ENCODE measurements at places on chromosomes 3 and 15.

DNA sequence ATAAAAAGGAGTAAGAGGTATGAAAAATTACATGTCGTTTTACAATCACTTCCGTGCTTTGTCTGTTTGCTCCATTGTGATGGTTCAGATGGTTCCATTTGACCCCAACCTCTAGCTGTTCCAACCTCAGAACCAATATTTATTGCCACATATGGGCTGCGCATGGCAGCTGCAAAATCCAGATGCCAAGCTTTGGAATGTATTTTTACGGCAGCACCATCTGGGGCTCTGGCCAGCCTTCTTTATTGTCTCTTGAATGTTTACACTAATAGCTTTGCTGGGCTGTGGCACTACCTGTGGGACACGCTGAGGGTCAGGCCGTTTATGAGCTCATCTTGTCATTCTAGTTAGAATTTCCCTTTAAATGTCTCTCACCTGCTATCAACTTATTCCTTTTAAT, 219.8 kb downstream of the ROBO2 start:
- no peak for DNase-seq

DNA sequence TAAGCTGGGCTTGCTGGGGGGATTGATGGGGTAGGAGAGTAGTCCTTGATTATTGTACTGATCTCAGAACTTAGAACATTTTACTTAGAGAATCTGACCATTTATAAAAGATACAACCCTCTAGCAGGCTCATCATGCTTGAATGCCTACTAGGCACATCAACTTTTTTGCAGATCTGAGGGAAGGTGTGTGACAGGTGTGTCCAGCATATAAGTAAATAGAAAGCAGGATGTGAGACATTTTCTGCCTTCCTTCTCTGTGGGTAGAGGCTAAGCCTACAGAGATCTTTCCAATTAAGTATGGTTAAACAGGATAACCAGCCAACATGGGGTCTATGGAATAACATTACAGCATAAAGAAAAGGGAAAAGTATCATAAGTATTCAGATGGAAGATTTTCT, 159.1 kb downstream of the AKAP13 start:
- no peak for DNase-seq

DNA sequence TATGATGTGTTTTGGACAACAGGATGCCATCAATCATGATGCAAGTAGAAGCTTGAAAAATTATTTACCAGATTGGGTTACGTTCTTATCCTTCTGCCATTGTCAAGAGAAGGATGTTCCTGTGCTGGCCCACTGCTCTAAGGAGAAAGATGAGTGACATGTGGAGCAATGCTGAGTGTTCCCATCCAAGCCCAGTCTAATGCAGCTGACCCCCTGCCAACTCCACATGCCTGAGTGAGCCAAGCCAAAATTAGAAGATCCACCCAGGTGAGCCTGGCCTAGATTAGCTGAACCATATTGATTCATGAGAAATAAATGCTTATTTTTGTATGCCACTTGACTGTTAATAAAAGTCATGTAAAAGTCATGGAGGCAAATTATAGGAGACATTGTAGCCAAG, 446.5 kb downstream of the CNTN3 start:
- DNase-seq: no peak

DNA sequence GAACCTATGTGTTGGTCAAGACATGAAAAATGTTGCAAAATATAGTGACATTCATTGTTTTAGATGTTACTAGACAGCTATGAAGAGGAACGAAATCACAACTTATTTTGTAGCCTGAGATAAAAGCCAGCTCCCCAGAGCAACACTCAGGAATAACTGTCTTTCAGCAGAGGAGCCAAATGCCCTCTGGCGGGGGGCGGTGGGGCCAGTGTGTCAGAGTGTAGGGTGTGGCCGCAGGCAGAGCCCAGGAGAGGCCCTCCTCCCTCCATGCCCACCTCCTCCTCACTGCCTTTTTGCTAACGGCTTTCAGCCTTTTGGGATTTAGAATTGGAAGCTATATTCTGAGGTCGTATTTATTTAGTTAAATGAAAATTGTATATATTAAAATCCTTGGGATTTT, 16.9 kb downstream of the APOD start:
- DNase-seq: no peak

DNA sequence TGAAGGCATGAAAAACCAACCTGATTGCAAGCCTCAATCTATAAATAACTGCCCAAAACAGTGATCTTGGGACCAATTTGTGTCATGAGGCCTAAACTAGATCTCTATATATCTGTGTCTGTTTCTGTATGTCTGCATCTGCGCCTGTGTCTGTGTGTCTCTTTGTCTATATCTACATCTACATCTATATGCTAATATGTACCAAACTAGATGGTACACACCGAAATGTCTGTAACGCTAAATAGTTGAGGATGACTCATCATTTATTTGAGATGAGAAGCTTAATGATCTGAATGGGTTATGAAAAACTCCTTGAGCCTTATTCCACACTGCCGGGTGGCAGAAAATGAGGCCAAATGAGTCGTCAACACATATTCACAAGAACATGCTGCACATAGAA, 982.3 kb downstream of the ROBO2 start:
- no peak for DNase-seq

DNA sequence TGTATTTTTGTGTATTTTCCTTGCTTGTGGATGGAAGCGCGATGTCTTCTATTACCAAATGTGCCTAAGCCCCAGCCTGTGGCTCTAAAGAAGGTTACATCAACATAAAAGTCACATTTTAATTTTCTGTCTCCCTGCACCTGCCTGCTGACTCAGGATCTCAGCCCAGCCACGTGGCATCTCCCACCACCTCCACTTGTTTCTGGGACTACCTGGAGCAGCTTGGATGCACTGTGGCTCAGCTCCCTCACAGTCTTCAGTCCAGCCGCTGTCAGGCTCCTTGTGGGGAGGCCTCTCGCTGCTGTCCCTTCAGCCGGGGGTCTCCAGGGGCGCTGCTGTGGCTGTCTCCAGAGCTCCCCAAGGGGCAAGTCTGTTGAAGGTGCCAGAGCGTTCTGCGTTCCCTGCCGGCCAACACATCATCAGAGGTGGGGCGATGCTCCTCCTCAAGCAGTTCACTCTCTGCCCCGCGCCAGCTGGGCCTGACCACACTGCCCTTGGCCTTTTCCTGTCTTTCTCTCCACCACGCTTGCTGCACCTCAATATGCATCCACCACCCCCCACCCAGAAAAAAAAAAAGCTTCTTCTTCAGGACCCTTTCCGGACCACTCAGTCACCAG, 47.7 kb upstream of the BDH1 start:
- DNase-seq: no peak

- no peak for DNase-seq
These were observed 279.7 kb downstream of the MAGI1 start for GRCh38 chr3:65758876-65759598.

- no peak for DNase-seq
These were observed 103.0 kb upstream of the TBL1XR1 start for GRCh38 chr3:177300039-177300833.

- no peak for DNase-seq
These were observed 30.2 kb downstream of the SEMA7A start for GRCh38 chr15:74403588-74403919.

DNA sequence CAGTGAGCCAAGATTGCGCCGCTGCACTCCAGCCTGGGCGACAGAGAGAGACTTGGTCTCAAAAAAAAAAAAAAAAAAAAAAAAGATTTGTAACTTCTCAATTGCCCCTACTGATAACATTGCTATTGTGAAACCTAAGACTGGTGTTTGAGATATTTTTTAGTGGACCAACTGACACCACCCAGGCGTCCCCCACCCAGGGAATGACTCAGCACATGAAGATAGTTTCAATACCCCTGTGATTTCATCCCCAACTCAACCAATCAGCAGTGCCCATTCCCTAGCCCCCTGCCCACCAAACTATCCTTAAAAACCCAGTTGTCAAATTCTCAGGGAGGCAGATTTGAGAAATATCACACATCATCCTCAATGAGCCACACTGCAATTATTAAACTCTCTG, 76.9 kb downstream of the TTBK2 start:
- no peak for DNase-seq
